ENCODE measurements at places on chromosomes 6 and 20.
A peak's percentile ranks its signal among the peaks of the same experiment; 100 is the strongest.

- peak; percentile 63 for DNase-seq
Measured at GRCh38 chr6:33755070-33755869, 8.6 kb upstream of the IP6K3 start.

- DNase-seq: no peak
Measured at GRCh38 chr6:2820415-2820814, 21.2 kb downstream of the SERPINB1 start.

GRCh38 chr6:42007286-42008137 is 42.8 kb upstream of the TAF8 start:
- peak; percentile 24 for DNase-seq

- DNase-seq: peak; percentile 82
Measured at GRCh38 chr20:61886721-61887595, 178.7 kb downstream of the TAF4 start.

DNA sequence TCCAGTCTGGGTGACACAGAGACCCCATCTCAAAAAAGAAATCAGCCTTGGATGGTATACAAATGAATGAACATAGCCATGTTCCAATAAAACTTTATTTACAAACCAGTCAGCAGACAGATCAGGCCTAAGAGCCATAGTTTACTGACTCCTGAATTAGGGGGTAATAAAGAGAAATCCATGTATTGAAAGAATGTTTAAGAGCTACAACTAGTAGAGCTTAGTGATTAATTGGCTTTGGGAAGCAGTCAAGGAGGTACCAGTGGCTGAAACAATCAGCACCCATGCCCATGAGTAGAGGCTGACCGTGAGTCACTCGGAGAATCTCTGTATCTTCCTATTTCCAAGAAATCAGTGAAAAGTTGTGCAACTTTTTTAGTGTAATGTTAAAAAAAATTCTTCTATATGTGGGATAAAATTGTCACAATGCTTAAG is 223.6 kb upstream of the RREB1 start:
- DNase-seq: no peak

DNA sequence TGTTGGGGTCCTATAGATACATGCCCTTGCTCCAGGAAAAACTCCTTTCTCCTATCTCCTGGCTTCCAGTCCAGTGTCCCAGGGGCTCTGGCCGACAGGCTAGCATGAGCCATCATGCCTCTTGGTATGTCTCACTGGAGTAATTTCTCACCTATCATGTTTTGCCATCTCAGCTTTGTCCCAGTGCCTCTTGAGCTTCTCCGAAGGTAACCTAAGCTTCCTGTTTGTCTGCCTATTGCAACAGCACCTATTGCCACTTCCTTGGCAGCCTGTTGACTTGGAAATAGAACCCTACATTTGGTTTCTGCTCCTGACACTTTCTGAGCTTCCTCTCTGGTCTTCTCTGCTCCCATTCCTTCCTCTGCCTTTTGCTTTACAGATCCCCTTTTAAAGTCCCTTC is 197.7 kb downstream of the KCNQ5 start:
- no peak for DNase-seq

- peak; percentile 88 for DNase-seq
Measured at GRCh38 chr6:2876210-2877056, 26.7 kb downstream of the SERPINB9 start.

DNA sequence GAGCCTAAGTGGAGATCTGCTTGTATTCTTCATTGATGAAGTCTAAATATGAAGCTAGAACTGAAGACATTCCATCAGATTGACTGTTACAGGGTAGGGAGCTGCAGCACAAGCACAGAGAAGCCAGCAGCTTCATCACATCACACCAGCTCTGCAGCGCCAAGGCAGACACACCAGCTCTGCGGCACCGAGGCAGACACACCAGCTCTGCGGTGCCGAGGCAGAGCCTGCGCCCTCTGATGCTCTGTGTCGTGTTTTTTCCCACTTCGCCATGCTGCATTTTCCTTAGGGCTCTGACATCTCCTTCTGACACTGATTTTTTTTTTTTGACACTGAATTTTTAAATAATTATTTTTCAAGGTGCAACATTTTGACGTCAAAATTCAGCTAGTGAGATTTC is 784 bp downstream of the BTNL2 start:
- DNase-seq: no peak

GRCh38 chr6:100100776-100101175 is 106.8 kb upstream of the MCHR2 start:
- DNase-seq: no peak

GRCh38 chr6:4585682-4586468 is 190.3 kb upstream of the CDYL start:
- no peak for DNase-seq

GRCh38 chr20:59588236-59588855 is 16.0 kb upstream of the PHACTR3 start:
- no peak for DNase-seq

DNA sequence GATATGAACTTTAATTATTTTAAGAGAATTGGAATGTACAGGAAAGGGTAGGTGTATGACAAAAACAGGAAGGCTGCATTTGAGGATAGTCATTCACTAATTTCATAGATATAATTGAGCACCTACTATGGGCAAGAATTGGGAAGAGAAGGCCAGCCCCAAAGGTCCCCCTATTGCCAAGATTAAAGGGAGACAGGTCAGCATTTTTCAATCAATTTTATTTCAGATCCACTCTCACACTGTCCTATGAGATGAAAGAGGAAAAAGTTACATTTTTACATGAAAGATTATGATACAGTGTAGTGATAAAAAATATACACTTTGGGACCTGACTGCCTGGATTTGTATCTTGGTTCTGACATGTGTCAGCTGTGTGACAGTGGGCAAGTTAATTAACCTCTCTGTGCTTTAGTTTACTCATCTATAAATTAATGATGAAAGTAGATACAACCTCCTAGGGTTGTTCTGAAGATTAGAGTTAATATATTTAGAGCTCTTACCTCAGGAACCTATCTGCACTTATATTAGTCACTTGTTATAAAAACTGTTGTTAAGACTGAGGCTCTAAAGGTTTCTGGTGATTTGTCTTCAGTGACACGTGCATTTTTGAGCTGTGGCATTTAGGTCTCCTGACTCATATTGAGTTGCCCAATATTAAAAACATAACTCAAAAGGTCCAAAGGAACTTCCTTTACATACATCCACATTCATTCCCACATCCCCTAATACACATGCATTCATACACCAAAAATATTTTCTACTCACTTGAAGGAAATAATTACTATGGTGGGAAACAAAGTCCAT is 45.7 kb downstream of the SCGN start:
- no peak for DNase-seq

DNA sequence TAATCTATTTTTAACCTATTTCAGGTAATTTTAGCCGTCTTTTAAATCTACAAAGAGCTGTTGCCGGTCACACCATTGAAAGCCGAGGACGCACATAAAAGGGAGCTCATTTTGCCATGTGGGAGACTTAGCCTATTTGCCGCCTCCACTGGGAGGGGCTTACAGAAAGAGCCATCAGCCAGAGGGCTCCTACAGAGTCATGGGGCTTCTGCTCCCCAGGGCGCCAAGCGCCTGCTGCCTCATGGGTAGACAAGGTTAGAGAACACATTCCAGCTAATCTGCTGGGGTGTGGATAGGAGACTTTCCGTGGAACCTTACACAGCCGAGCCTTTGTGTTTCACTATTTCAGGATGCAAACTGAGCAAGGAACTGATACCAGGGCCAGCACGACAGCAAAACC is 12.6 kb downstream of the PCMTD2 start:
- DNase-seq: no peak

- DNase-seq: no peak
Measured at GRCh38 chr6:148494226-148494625, 151.6 kb downstream of the SASH1 start.

DNA sequence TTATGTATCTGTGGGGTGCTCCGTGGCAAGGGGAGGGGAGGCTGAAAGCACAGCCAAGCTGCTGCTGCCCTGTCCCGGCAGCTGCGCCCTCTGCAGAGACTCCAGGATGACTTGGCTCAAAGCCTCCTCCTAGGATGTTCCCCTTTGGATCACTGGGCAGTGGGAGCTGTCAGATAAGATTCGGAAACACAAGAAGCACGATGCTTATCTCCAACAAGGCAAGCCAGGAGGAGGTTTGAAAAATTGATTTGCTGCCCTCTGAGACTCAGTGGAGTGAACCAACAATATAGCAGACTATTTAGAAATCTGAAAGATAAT is 776.4 kb downstream of the C6orf118 start:
- peak; percentile 66 for DNase-seq

DNA sequence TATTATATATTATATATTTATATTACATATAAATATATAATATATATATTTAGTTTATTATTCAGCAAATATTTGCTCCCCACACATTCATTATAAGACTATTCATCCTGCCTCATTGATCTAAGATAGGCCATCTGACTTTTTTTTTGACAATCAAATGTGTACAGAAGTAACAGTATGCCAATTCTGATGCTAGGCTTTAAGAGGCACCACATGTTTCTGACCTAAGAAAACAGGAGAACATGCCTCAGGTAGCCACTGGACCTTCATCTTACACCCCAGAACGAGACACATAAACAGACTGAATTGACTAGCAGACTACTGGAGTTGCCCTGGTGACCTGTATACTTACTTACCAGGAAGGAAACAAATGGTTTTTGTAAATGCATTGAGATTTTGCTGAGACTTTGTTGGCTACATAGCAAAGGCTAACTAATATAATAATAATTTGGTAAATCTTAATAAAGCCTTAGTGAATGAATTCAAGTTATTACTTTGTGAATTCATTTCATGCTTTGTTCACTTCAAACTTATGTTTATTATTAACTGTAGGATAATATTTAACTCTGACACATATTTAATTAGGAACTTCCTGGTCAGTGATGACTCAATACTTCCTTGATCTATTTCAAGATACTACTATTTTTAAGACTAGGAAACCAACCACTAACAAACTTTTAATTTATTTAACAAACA is 13.4 kb upstream of the MYO6 start:
- DNase-seq: no peak

DNA sequence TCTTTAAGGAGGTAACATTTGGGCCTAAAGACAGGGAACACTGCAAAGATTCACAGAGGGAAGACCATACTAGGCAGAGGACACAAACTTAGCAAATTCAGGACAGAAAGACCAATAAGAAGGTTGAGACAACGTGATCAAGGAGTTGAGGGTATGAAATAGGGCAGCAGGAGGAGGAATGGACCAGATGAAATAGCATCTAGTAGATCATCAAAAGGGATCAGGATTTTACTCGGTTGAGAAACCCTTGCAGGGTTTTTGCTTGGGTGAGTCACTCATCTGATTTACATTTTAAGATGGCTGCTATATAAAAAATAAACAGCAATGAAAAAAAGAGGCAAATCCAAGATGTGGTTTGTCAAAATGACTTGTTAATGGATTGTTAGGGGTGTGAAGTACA is 4.7 kb downstream of the BCLAF1 start:
- DNase-seq: no peak

DNA sequence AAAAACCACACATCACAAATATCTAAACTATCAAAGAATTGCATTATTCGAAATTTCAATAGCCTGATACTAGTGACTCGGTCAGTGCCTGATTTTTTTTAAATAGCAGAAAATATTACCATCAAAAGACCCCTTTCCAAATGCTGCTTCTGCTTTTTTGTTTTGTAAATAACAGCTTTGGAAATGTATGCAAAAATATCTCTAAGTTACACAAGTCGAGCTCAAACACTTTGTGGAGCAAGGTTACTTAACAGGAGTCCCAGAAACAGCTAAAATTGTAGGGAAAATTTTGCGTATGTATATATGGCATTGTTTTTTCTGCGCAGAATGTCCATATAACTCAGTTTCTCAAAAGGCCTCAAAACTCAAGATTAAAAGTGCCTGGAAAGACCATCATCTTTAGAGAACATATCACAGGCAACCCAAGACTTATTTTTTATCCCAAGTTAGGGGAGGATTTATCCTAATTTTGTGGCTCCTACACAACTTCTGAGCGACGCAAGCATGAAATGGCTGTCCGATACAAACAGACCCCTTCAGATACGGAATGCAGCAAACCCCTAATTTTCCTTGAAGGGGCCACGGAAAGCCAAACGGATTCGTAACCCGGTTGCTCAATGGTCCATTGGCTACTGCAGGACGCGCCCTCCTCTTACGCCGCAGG is 1.3 kb downstream of the CEP85L start:
- peak; percentile 82 for DNase-seq

GRCh38 chr6:116595247-116595646 is 21.0 kb upstream of the RSPH4A start:
- DNase-seq: no peak

GRCh38 chr6:195861-196360 is 96.4 kb upstream of the DUSP22 start:
- DNase-seq: no peak

- DNase-seq: no peak
Measured at GRCh38 chr20:37355252-37356180, 9.6 kb downstream of the SRC start.

DNA sequence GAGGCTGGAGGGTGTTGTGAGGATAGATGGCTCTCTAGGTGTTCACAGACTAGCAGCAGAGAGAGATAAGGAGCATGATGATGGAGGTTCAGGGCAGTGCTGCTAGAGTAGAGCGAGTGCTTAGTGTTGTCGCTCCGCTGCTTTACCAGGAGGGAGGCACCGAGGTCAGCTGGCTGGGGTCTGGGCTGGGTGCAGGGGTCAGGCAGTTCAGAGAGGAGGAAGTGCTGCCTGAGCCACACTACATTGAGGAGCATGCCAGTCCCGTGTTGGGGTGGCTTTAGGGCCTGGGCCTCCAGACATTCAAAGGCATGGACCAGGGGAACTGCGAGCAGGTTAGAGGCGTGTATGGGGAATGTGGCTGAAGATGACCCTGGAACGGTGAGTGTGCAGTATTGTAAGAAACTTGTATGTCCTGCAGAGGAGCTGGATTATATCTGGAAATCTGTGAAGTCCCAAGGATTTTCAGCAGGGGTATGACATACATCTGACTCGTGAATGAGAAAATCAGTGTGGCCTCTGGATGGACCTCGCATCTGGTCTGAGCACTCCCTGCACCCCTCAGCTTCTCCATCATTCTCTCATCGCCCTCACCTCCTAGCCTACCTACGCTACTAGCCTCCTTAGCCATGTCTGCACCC is 66.9 kb downstream of the IGF2R start:
- DNase-seq: no peak

DNA sequence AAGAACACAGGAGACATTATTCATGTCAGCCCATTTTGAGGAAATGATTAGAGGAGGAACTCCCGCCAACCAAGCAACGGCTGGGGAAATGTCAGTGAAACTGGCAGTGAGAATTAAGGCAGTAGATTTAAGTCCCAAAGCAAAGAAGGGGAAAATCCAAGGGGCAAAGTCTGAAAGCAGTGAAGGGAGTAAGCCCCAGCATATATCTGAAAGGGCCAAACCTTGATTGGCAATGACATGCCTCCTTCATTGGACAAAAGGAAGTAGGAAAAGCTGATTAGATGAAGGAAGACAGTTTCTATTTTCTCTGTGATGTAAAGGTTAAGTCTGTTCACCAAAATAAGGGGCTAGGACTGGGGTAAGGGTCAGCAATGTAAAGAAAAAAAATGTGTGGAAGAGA is 190.3 kb downstream of the RNF144B start:
- peak; percentile 71 for DNase-seq

GRCh38 chr6:100229512-100229911 is 235.2 kb downstream of the SIM1 start:
- DNase-seq: no peak

All from eye (tissue), 1 donor.